ENCODE measurements at places on chromosomes 16 and 17.

DNA sequence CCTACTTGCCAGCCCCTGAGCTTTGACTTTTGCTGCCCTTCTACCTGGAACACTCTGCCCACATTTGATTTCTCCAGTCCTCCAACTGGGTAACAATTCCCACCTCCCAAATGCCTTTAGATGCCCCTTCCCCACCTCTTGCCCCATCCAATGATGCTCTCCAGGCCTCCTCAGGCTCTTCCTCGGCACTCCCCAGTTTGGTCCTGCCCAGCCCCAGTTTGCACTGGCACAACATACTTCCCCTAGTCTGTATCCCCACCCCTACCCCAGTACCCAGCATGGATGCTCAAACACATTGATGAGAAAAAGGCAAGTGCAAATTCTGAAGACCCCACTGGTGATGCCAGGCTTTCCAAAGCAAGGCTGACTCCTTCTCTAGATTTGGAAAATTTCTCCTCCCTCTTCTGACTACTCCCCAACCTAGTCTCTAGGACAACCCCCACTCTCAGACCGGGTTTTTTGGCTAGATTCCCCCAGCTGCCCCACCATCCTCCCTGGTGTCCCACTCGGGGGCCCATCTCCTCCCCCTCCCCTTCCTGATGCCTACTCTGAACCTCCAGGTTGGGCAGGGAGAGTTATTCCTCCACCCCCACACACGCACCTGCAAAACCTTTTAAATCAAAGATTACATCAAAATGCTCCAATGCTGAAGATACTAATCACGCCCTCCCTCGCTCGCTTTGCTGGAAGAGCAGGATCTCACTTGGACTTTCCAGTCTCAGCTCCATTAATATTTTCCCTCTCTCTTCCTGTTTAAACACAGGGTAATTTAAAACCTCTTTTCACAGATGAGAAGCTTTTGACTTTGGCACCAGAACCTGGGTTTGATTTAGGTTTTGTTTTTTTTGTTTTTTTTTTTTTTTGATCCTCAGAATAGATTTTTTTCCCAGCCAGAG, 94.9 kb downstream of the TMEM132E start:
- no peak overlapping the region for H3K27ac ChIP-seq
- H3K27me3 ChIP-seq: no peaks in the 10 kb centered on the region
- H3K36me3 ChIP-seq: no peaks in the 10 kb centered on the region
- H3K4me1 ChIP-seq: no peaks in the 10 kb centered on the region
- H3K4me3 ChIP-seq: no peak overlapping the region

DNA sequence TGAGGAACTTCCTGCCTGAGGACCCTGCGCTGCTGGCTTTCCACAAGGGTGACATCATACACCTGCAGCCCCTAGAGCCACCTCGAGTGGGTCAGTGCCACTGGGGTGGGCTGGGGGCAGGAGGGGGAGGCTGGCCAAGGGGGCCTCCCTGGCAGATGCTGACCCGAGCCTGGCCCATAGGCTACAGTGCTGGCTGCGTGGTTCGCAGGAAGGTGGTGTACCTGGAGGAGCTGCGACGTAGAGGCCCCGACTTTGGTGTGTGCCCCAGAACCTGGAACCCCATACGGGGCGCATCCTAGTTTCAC, 26.7 kb upstream of the ALKBH5 start:
- no peak overlapping the region for H3K4me3 ChIP-seq
- no peak overlapping the region for H3K27ac ChIP-seq
- H3K27me3 ChIP-seq: no peaks in the 10 kb centered on the region
- peaks cover 27% of the 10 kb centered on the region for H3K4me1 ChIP-seq
- DNase-seq: no peak
- H3K36me3 ChIP-seq: no peaks in the 10 kb centered on the region

GRCh38 chr16:7268182-7268581, 64.5 kb upstream of the RBFOX1 start:
- no peak for DNase-seq
- H3K27ac ChIP-seq: no peak overlapping the region
- no peaks in the 10 kb centered on the region for H3K4me1 ChIP-seq
- H3K4me3 ChIP-seq: no peak overlapping the region

- no peak for DNase-seq
- H3K27ac ChIP-seq: no peak overlapping the region
- H3K36me3 ChIP-seq: no peaks in the 10 kb centered on the region
- H3K4me1 ChIP-seq: no peaks in the 10 kb centered on the region
These were observed 16.7 kb downstream of the RPRML start for GRCh38 chr17:46962374-46962790.

DNA sequence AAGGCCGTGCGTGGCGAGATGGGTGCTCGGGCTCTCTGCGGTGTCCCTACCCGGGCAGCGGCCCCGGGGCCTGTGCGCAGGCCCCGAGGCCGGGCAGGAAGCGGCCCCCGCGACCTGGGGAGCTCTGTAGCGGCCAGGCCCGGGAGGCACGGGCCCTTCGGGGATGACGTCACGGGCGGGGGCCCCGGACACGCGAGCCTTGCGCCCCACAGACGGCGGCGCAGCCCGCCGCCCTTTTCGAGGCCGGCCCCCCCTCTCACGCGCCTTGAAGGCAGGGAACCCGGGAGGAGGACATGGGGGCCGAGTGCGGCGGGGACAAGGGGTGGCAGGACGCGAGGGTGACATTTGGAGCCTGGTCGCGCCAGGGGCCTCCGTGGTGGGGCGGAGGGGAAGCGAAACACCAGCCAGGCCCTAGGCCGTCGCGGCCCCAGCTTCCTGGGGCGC, 1.1 kb downstream of the RAI1 start:
- H3K27ac ChIP-seq: peak overlapping the region; percentile 97
- H3K27me3 ChIP-seq: no peaks in the 10 kb centered on the region
- no peak for DNase-seq
- peak overlapping the region; percentile 68 for H3K4me3 ChIP-seq
- H3K36me3 ChIP-seq: no peaks in the 10 kb centered on the region
- H3K4me1 ChIP-seq: peaks cover 48% of the 10 kb centered on the region

- no peaks in the 10 kb centered on the region for H3K27me3 ChIP-seq
- H3K36me3 ChIP-seq: no peaks in the 10 kb centered on the region
- H3K4me3 ChIP-seq: no peak overlapping the region
- no peaks in the 10 kb centered on the region for H3K4me1 ChIP-seq
- no peak overlapping the region for H3K27ac ChIP-seq
These were observed 28.5 kb downstream of the PRSS54 start for GRCh38 chr16:58266336-58266735.

- H3K27me3 ChIP-seq: no peaks in the 10 kb centered on the region
- DNase-seq: no peak
- H3K4me1 ChIP-seq: no peaks in the 10 kb centered on the region
These were observed 6.0 kb upstream of the TPPP3 start for GRCh38 chr16:67399218-67399733.

DNA sequence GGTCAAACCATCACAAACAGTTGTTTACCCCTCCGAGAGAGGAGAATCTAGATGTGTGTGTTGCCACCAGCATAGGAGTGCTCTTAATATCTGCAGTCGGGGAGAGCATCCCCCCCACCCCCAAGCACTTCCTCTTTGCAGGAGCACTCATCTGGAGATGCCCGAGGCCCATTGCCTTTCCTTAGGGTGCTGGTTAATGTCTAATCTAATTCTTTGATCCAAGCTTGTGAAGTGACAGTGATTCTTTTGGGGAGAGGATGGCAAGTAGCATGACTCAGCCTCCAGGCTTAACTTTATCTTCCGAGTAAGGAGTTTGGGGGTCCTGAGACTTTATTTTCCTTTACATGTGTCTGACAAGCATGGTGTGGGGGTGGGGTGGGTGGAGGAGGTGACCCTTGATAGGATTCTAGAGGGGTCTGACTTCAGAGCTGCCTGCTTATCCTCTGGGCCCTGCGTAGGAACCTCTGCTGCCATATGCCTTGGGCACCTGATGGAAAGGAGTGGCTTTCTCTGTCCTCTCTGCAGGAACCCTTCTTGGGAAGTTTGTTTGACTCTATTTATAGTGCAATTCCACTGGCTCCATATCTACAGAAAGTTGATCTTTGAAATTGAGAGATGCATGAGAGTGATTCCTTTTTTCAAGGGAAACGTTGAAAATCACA, 207.1 kb downstream of the SPECC1 start:
- no peak overlapping the region for H3K4me3 ChIP-seq
- DNase-seq: no peak
- H3K27ac ChIP-seq: no peak overlapping the region
- no peaks in the 10 kb centered on the region for H3K4me1 ChIP-seq

- H3K27me3 ChIP-seq: no peaks in the 10 kb centered on the region
- no peak overlapping the region for H3K27ac ChIP-seq
- no peaks in the 10 kb centered on the region for H3K4me1 ChIP-seq
- H3K4me3 ChIP-seq: no peak overlapping the region
- H3K36me3 ChIP-seq: no peaks in the 10 kb centered on the region
- DNase-seq: no peak
These were observed 405.5 kb downstream of the CPPED1 start for GRCh38 chr16:12398029-12398682.

- no peaks in the 10 kb centered on the region for H3K27me3 ChIP-seq
- no peak overlapping the region for H3K4me3 ChIP-seq
- H3K4me1 ChIP-seq: no peaks in the 10 kb centered on the region
- H3K36me3 ChIP-seq: peaks cover 23% of the 10 kb centered on the region
These were observed 23.3 kb downstream of the LIMD2 start for GRCh38 chr17:63676584-63676983.

- no peaks in the 10 kb centered on the region for H3K36me3 ChIP-seq
- no peak for DNase-seq
- H3K4me1 ChIP-seq: no peaks in the 10 kb centered on the region
- H3K27ac ChIP-seq: peak overlapping the region; percentile 35
These were observed 5.7 kb downstream of the CCDC102A start for GRCh38 chr16:57530522-57531252.

Measured in right atrium auricular region (tissue), 2 donors.